ENCODE measurements at places on chromosomes 11 and 22. TPM values are rescaled to one million over a fixed set of nuclear protein-coding genes. Genes with fewer than 3 reads are reported as not detected.

DNA sequence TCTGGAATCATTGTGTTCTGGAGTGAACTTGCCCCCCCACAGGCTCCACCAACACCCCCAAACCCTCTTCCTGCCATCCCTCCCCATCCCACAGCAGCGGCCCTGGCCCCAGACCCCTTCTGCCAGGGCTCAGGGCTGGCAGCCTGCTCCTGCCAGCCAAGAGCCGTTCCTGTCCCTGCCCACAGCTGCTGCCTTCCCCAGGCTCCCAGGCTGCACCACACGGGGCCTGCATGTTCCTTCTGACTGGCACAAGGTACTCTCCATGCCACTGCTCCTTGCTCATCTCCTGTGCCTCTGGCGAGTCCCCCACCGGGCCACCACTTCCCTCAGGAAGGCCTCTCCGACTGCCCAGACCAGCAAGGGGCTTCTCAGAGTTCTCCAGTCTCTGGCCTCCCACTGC, 4.9 kb downstream of the GP1BB start:
- H3K27ac ChIP-seq: no peak overlapping the region
- no peaks in the 10 kb centered on the region for H3K4me1 ChIP-seq
- H3K36me3 ChIP-seq: no peaks in the 10 kb centered on the region
- H3K4me3 ChIP-seq: no peak overlapping the region

The TSPAN32 gene
- total RNA-seq: 2.6 TPM

The TMEM191C gene
- total RNA-seq: 6.8 TPM

The SCGB1D2 gene
- total RNA-seq: not detected

The TRIM6 gene
- total RNA-seq: 7.5 TPM

Data from type B pancreatic cell (in vitro differentiated cells).